Body of pancreas (tissue), 4 donors: ENCODE measurements at places on chromosomes 6 and 20. TPM values are rescaled to one million over a fixed set of nuclear protein-coding genes. Genes with fewer than 3 reads are reported as not detected.

The OPN5 gene
- not detected for total RNA-seq

The TRIM40 gene
- total RNA-seq: not detected

GRCh38 chr6:76792394-76792793, 670.9 kb downstream of the HTR1B start:
- DNase-seq: no peak

The NOTCH4 gene
- 48.1 TPM for total RNA-seq

GRCh38 chr6:7696061-7696460, 29.8 kb upstream of the BMP6 start:
- no peak for DNase-seq

DNA sequence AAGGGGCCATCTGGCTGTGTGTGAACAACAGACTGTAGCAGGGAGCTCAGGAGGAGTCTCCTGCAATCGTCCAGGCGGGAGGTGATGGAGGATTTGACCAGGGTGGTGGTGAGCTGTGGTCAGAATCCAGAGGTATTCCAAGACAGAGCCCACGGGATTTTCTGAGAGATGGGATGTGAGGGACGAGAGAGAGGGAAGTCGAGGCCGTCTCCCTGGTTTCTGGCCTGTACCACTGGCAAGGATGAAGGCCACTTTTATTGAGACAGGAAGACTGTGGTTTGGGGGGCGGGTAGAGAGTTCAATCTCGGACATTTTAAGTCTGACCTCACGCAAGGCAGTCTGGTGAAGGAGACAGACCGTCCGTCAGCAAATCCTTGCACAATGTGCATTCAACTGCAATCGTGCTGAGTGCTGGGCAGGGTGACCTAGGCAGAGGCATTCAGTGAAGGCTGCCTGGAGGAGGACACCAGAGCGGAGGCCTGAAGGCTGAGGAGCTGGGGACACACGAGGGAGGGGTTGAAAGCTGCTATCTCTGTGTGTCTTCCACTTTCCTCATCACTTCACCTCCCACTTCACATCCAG, 53.9 kb downstream of the PREX1 start:
- DNase-seq: no peak

DNA sequence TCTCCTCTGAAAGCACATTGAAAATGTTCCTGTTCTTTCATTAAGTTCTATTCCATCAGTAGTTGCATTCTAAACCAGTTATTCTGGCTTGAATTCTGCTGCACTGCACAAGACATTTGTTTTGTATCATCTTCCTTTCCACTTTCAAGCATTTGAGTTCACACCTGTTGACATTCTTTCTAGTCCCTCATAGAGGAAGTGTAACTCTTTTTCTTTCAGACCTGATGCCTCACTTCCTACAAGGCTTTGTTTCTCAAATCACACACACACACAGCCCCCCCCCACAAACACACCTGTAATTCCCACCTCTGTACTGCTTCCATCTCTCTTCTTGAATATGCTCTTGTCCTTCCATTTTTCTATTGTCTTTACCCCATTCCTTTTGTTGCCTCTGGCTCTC, 50.9 kb downstream of the CCN2 start:
- DNase-seq: no peak

The TBXT gene
- total RNA-seq: not detected

GRCh38 chr6:16762550-16763477, 1.6 kb upstream of the ATXN1 start:
- DNase-seq: peak; percentile 74

GRCh38 chr6:163098827-163099479, 315.6 kb upstream of the QKI start:
- DNase-seq: no peak

The PSORS1C1 gene
- total RNA-seq: 3.4 TPM

The CLIC5 gene
- total RNA-seq: 3.3 TPM

The SGK2 gene
- 14.3 TPM for total RNA-seq

The APCDD1L gene
- 1.3 TPM for total RNA-seq

The BPI gene
- total RNA-seq: not detected

GRCh38 chr6:162964488-162965140, 236.8 kb downstream of the PACRG start:
- peak; percentile 14 for DNase-seq

- DNase-seq: no peak
Measured at GRCh38 chr6:81002126-81002525, 750.4 kb downstream of the TENT5A start.

DNA sequence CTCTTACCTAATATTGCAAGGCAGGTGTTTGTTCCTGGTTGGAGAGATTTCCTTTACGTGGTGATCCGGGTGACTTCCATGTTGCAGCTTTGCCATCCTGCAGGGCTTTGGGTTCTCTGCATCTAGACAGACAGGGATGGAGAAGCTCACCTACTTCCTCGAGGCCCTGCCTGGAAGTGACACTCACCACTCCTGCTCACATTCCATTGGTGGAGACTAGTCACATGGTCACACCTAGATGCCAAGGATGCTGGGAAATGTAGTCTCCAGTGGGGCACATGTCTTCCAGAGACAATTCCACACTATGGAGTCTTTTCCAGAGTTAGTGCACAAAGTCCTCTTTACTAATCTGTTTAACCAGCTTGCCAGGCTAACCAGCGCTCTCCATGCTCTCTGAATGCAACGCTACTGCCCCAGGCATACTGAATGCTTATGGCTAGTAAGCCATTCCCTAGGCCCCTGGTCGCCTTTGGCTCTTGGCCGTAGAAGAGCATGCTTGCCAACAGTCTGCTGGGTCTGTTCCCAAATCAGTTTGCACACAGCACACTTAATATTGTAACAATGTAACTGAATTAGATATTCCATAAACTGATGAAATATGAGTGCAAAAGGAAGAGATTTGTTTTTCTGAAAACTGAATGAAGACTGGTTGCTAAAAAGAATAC, 6.7 kb upstream of the KCNK15 start:
- peak; percentile 68 for DNase-seq

DNA sequence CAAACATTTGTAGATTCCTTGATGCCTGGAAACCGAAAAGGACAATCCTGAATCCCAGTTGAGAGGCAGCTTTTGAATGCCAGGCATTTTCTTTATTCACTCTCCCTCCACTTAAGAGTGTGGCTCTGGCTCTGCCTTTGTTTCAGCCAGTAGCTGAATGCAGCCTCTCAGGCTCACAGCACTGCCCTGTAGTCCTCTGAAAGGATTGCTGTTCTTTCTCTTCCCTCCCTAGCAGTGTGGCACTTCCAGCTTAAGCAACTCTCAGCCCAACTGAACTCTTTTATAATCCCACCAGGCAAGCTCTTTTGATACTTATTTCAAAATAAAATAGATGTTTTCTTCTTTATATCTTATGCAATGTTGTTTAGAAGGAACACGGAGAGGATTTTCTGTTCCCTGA, 415.6 kb downstream of the GJA1 start:
- no peak for DNase-seq

The UBD gene
- total RNA-seq: 10.1 TPM

The TMEM151B gene
- total RNA-seq: 0.66 TPM

GRCh38 chr6:11277275-11278206, 45.1 kb upstream of the NEDD9 start:
- no peak for DNase-seq

DNA sequence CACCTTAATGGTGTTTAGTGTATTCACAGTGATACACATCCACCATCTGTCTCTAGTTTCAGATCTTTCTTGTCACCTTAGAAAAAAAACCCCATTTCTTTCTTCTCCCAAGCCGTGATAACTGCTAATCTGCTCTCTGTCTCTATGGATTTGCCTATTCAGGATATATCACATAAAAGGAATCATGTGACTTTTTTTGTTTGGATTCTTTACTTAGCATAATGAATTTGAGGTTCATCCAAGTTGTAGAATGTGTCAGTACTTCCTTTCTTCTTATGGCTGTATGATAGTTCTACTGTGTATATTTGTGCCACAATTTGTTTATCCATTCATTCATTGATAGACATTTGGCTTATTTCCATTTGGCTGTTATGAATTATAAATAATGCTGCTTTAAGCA, 57.1 kb downstream of the ITCH start:
- no peak for DNase-seq

- DNase-seq: no peak
Measured at GRCh38 chr6:139156551-139156950, 21.7 kb downstream of the HECA start.

The PACRG gene
- 7.8 TPM for total RNA-seq

The SLC4A11 gene
- total RNA-seq: 0.52 TPM

- no peak for DNase-seq
Measured at GRCh38 chr20:60486315-60486714, 528.1 kb downstream of the CDH26 start.

DNA sequence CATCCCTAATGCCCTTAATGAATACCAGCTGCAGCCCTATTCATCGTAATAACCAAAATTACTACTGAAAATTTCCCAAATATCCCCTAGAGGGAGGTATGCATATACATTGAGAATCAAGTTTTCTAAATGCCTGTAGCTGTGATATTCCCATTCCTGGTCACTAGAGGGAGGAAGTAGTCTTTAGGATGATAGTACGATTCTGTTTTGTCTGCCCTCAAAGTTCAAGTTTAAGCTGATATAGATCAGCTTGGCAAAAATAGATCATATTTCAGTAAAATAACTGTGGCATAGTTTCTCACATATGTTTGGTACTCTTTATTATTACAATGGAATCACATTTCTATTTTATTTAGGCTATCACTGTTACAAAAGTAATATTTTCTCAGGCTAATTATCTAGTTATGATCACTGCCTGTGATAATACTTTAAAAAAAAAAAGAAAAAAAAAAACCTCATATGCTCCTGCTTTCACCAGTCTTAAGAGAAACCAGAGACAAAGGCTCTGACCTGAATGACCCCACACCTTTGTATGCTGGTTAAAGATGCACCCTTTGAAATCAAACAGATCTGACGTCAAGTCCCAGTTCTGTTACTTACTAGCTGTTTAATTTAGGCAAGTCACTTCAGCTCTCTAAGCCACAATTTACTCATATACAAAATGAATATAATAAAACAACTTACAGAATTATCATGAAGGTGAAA, 11.0 kb downstream of the TSPYL1 start:
- DNase-seq: no peak

- peak; percentile 79 for DNase-seq
Measured at GRCh38 chr20:17557675-17558006, 12.2 kb upstream of the DSTN start.

DNA sequence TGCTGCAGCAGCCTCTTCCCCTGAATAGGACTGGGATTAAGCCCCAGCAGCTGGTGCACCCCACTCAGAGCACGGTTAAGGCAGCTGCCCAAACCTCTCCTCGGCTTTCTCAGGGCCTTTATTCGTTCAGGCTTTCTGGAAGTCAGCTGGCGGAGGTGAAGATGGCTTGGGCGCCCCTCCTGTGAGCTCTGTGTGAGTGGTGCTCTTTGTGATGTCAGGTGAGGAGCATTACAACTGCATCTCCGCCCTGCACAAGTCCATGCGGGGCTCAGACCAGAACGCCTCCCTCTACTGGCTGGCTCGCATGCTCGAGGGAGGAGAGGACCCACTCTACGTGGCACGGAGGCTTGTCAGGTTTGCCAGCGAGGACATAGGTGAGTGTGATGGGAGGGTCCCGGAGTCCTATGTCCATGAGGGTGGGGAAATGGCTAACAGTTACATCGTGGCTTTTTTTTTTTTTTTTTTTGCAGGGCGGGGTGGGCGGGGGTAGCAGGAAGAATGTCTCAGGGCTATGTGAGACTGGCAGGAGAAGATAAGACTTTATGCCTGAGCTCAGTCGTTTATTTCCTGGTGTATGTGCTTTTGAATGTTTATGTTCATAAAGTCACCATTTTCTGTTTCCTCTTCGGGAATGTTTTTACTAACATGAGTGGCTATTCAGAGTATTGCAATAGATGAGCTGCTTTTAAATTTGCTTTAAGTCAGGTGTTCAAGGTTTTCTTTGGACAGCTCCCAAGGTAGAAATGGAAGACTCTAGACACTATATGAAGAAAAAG, 18.2 kb downstream of the WRNIP1 start:
- DNase-seq: no peak

The HSPA1A gene
- total RNA-seq: 70.9 TPM

DNA sequence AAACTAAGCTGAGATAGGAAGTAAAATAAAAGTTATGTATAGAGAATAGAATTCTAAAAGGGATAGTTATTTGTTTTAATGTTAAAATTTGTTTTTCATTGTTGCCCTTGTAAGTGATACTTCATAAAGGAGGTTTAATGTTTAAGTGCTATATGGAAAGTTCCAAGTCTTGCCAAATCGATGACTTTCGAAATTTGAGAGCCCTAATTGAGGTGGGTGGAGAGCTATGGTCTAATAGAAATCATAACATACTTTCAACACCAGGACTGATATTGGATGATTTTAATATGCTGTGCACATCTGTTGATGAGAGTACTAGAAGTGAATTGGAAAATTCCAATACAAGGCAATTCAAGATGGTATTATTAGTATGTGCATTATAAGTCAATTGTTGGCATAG, 64.6 kb downstream of the RNF144B start:
- DNase-seq: no peak

GRCh38 chr6:40910260-40910893, 128.6 kb downstream of the UNC5CL start:
- DNase-seq: no peak

- DNase-seq: no peak
Measured at GRCh38 chr6:134381959-134382358, 64.0 kb upstream of the SGK1 start.

The PRICKLE4 gene
- 16.8 TPM for total RNA-seq

- DNase-seq: peak; percentile 5
Measured at GRCh38 chr20:59063358-59064213, 21.0 kb upstream of the PRELID3B start.

DNA sequence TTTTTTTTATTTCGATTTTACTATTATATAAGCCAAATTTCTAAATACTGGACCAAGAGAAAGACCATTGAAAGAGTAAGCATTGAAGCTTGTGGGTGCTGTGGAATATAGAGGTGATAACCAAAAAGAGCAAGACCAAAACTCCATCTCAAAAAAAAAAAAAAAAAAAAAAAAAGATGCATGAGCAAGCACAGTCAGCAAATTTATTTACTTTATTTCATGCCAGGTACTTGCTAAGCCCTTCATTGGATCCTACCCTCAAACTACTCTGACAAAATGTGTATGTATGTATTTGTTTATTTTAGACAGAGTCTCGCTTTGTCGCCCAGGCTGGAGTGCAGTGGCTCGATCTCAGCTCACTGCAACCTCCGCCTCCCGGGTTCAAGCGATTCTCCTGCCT, 27.8 kb downstream of the BAK1 start:
- no peak for DNase-seq

The RIPPLY2 gene
- not detected for total RNA-seq

The OTOR gene
- total RNA-seq: not detected

DNA sequence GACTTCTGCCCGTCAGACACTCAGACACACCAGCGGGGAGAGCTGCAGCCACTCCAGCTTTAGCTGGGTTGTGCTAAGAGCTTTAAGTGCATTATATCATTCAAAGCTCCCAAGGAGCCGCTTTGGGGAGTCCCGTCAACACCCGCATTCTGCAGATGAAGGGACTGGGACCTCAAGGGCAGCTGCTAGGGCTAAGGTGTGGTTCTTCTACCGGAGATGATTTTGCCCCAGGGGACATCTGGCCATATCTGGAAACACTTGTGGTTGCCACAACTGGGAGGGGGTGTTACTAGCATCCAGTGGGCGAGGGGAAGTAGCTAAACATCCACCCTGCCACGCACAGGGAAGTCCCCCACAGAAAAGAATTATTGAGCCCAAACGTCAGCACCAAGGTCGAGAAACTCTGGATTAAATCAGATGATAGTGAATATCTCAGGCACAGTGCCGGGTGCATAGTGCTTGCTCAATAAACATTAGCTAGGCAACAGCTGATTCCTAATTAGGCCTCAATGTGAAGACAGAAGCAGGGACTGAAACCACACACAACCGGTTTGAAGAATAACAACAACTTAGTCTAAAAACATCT, 29.6 kb downstream of the PMEPA1 start:
- DNase-seq: no peak

- no peak for DNase-seq
Measured at GRCh38 chr6:141426400-141426980, 706.2 kb upstream of the GJE1 start.

GRCh38 chr6:155383913-155384312, 69.6 kb upstream of the TFB1M start:
- DNase-seq: no peak
